ENCODE measurements at places on chromosomes 16 and 17.

DNA sequence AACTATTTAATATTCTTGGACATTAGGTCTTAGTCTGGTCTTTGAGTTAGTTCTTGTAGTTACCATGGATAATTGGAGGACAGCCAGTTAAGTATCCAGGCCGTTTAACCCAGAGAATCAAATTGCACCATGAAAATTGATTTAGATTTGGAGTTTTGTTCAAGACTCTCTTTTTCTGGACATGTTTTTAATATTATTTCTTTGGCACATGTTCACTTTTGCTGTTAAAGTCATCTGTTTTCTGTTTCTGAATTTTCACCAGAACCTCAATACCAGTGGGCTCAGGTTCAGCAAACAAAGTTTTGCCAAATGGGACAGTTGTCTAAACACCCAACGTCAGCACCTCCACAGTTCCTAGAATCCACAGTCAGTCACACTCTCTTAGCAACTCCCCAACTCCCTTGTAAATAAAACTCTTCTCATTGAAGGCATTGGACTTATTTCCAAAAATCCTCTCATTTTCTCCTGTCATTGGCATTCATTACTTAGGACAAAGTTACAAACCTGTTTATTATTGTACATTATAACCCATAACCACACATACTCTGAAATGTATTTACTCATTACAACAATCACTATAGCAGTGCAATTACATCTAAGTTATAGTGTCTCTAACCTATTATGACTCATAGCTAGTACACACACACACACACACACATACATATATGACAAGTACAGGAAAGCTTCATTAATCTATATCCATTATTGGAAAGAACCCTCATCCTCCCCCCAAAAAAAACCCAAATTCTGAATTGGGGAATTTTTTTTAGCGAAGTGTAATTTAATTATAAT, 33.5 kb upstream of the DNAH9 start:
- DNase-seq, result no peak

- no peak for DNase-seq
These were observed 8.3 kb downstream of the PIPOX start for GRCh38 chr17:29051194-29051593.

DNA sequence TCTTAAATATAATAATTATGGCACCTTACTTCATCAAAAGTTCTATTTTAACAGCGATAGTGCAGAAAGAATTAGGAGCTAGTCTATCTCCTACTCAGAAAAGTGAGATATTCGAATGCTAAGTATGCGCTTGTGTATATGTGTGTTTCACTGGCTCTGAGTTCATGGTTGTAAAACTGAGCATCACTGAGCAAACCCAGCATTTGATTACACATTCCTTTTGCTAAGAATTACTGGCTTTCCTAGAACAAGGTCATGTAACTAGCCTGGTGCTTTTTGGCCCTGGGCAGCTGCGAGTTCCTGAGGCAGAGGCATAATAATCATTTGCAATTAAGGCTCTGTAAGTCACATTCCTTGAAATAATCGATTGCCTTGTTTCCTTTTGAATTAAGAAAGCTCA, 157.2 kb downstream of the SNX29 start:
- no peak for DNase-seq

DNA sequence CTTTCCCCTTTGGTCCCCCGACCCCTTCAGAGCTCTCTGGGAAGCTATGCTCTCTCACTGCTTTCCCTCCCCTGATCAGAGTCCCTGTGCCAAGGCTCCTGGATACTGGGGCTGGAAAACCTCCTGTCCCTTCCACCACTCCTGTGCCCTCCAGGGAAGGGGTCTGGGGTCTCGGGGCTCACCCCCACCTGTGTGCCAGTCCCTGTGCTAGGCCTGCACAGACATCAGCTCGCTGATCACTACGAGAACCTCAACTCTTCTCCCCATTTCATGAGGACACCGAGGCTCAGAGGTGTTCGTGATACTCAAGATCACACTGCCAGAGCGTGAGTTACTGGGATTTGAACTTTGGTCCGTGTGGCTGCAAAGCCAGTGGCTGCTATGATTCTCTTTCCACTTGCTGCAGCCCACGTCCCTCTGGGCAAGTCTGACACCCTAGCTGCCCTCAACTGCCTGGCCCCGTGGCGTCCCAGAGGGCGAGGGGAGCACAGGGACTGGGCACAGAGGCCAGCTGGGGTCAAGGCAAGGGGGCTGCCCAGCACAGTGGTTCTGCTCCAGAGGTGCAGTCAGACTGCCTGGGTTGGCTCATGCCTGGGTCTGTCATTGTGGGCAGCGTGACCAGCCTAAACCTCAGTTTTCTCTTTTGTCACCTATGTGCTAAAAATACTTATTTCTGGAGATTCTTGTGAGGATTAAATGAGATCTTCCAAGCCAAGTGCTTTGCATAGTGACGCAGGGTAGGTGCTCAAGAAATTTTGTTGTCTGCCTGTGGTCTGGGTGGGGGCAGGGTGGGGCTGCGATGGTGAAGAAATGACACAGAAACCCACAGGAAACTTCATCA, 43.8 kb upstream of the TOB1 start:
- no peak for DNase-seq
